ENCODE measurements at places on chromosomes 13 and 19.

DNA sequence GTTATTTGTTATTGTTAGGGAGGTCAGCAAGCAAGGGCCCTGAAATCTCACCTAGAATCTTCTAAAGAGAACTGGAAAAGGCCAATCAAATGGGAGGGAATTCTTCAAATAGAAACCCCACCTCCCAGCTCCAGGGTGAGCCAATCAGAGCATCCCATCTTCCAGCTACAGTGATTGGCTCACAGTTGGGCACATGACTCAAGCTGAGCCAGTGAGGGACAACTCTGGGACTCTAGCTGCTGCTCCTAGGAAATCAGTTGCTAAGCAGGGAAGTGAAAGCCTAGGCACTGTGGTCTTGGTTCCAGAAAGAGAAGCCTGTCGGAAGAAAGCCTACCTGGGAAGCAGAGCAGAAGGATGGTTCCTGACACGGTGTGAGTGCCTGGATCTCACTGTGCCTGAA, 13.4 kb downstream of the TM6SF2 start:
- peak; percentile 49 for DNase-seq

GRCh38 chr13:35646056-35646774, 169.7 kb upstream of the MAB21L1 start:
- DNase-seq = no peak

GRCh38 chr19:49592486-49593232, 1.7 kb downstream of the PRR12 start:
- DNase-seq = peak; percentile 29

DNA sequence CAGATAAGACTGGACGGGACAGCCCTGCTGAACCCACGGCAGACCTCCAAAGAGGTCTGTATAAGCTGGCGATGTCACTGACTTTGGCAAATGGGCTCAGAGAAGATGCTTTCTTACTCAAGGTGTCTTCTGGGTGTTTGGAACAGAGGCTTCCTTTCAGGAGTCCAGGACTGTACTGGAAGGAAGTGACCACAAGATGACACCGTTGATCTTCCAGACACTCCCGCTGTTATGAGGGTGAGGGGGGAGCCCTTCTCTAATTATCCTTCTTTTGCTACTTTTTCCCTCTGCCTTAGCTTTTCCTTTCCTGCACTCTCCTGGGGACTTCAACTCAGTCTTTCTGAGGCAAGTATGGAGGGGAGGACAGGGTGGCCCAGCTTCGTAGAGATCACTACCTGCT, 65.2 kb upstream of the ZNF599 start:
- DNase-seq = peak; percentile 29

- peak; percentile 64 for DNase-seq
Observed at GRCh38 chr13:37914781-37915391, 45.3 kb upstream of the TRPC4 start.

DNA sequence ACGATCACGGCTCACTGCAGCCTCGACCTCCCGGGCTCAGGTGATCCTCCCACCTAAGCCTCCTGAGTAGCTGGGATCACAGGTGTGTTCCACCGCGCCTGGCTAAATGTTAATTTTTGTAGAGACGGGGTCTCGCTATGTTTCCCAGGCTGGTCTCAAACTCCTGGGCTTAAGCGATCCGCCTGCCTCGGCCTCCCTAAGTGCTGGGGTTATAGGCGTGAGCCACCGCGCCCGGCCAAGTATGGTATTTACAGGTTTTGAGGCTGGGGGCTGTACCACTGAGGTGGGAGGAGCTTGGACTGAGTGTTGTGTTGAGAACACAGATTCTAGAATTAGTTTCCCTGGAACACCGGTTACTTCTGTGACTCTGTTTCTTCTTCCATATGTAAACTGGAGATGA, 452 bp upstream of the PPM1N start:
- no peak for DNase-seq
